ENCODE measurements at places on chromosomes 12 and 14. TPM values are rescaled to one million over a fixed set of nuclear protein-coding genes. Genes with fewer than 3 reads are reported as not detected.

Gene AQP2
- not detected for total RNA-seq

Gene RBMS2
- 5.0 TPM for total RNA-seq

Gene KRT72
- 3.2 TPM for total RNA-seq

Gene SSPN
- not detected for total RNA-seq

Gene DTX3
- 16.7 TPM for total RNA-seq

Gene RHOJ
- total RNA-seq = not detected

Gene KLRC2
- not detected for total RNA-seq

Gene ASB2
- total RNA-seq = 24.8 TPM

Gene LTBR
- 0.57 TPM for total RNA-seq

Gene COQ10A
- total RNA-seq = 7.5 TPM

Gene RFX4
- total RNA-seq = not detected

Gene FAIM2
- total RNA-seq = 0.91 TPM

Gene ZFHX2
- 1.0 TPM for total RNA-seq

Gene E2F7
- total RNA-seq = 6.0 TPM

Gene CDC42BPB
- 4.0 TPM for total RNA-seq

Gene RTN1
- not detected for total RNA-seq

Gene TSPAN11
- not detected for total RNA-seq

Gene PRH1
- total RNA-seq = 11.0 TPM

Gene ASCL1
- not detected for total RNA-seq

Gene C2CD5
- 31.6 TPM for total RNA-seq

Gene SAMD4A
- 2.7 TPM for total RNA-seq

Gene CCDC63
- not detected for total RNA-seq

Gene PLEKHG7
- total RNA-seq = not detected

Gene DTX1
- 12.0 TPM for total RNA-seq

Gene BDKRB2
- not detected for total RNA-seq

Gene CEP83
- total RNA-seq = 21.9 TPM

Gene LTB4R2
- total RNA-seq = 7.5 TPM

Gene TNS2
- total RNA-seq = 0.77 TPM

Gene BEGAIN
- 3.1 TPM for total RNA-seq

Gene IQSEC3
- total RNA-seq = not detected

Gene NTF3
- not detected for total RNA-seq

Gene EXOC3L4
- total RNA-seq = not detected

Measured in activated CD4-positive, alpha-beta T cell treated with anti-CD3 and anti-CD28 coated beads for 36 hours (primary cell).